ENCODE measurements at places on chromosomes 6 and 20. TPM values are rescaled to one million over a fixed set of nuclear protein-coding genes. Genes with fewer than 3 reads are reported as not detected.

FAM83B gene
- total RNA-seq: not detected

PRPH2 gene
- 2.7 TPM for total RNA-seq

KCNQ2 gene
- 1.4 TPM for total RNA-seq

HUS1B gene
- total RNA-seq: not detected

SHLD1 gene
- total RNA-seq: 7.2 TPM

ARG1 gene
- not detected for total RNA-seq

ALDH8A1 gene
- total RNA-seq: 1.6 TPM

OR2H1 gene
- total RNA-seq: not detected

PCK1 gene
- total RNA-seq: not detected

Data from myometrial cell (primary cell).